ENCODE measurements at places on chromosomes 7 and 10.

DNA sequence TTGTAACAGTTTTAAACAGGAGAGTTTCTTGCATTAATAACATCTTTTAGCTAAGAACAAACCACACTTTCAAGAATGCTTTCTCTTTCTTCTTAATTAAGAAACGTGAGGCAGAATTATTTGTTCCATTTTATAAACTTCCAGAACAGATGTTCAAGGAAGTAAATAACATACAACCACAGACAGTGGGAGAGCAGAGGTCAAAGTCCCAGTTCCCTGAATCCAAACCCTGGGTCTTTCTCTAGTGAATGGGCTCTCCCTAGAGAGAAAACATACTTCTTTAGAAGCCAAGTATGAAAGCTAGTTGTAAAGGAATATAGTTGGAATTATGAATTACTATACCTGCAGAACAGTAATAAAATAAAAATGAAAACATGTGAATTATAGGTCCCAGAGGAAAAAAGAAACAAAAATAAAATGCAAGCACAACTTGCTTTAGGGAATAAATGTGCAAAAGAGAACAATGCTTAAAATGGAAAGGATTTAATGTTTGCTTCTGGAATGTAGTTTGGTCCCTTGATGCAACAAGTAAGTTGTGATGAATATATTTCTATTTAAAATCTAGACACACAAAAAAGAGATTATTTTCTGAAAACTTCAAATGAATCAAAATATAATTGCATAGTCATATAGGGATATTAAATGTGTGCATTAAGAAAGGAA lies 6.0 kb downstream of the OR6B1 start:
- no peak for DNase-seq

DNA sequence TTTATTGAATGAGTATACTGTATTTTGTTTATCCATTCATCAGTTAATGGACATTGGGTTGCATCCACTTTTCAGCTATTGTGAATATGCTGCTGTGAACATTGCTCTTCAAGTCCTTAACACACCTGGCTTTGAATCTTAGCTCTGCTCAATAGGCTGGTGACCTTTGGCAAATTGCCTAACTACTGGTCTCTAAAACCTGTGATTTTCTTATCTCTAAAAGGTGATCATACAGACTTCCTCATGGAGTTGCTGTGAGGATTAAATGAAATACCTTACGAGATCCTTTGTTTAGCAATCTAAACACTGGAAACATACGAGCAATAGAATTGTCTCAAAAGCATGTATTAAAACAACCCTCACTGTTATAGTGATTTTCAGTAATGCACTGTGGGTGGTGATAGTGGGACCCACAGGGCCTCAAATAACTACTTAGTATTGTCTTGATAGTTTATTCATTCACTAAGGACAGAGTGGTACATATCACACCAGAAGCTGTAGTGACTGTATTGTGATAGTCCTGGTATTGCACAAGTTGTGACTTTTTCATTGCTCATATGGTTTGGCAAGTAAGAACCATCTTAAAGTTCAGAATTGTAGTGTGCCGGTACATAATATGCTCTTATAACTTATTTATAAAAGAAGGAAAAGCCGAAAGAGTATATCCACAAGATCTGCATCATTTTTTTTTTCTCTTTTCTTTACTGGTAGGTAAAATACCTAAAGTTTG lies 257.6 kb downstream of the EXOC4 start:
- DNase-seq = no peak

DNA sequence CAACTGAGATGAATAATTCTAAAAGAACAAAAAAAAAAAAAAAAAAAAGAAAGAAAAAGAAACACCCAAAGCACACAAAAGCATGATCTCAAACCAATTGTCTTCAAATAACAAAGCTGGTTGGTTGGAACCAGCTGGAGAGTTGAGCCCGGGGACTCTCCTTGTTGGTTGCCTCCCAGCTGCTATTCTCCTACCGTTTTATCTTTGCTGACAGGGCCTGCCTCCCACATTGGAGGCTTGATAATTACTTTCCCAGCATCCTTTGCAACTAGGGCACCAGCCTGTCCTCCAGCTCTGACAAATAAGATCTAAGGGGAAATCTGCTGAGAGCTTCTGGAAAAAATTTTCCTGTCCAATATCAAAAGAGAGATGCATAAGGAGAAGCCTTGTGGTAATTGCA lies 6.8 kb downstream of the PON1 start:
- DNase-seq = no peak

- no peak for DNase-seq
Measured at GRCh38 chr7:133436014-133436428, 183.1 kb downstream of the EXOC4 start.

GRCh38 chr10:82335831-82336230 lies 460.8 kb downstream of the NRG3 start:
- no peak for DNase-seq

Data from stimulated activated CD8-positive, alpha-beta memory T cell treated with anti-CD3 and anti-CD28 coated beads, Interleukin-2, amount 100 ng/mL, for 48 hours (primary cell).